ENCODE measurements at places on chromosomes 11 and 22.

DNA sequence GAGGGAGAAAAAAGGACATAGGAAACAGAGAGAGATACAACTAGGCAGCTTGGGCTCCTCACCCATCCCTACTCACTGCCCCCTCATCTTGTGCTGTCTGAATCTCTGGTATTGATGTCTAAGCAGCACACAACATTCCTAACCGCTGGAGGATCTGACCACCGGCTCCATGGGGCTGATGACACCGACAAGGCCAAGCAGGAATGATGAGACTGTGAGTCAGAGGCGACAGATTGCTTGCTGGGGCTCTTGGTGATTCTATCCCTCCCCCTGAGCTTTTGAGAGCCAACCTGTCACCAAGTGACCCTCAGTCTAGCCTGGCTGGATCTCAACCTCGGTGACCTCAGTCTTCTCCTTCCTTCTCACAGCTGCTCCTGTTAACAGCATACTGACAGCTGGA, 13.8 kb downstream of the PAMR1 start:
- no peak overlapping the region for H3K27ac ChIP-seq
- H3K4me3 ChIP-seq, result no peak overlapping the region

DNA sequence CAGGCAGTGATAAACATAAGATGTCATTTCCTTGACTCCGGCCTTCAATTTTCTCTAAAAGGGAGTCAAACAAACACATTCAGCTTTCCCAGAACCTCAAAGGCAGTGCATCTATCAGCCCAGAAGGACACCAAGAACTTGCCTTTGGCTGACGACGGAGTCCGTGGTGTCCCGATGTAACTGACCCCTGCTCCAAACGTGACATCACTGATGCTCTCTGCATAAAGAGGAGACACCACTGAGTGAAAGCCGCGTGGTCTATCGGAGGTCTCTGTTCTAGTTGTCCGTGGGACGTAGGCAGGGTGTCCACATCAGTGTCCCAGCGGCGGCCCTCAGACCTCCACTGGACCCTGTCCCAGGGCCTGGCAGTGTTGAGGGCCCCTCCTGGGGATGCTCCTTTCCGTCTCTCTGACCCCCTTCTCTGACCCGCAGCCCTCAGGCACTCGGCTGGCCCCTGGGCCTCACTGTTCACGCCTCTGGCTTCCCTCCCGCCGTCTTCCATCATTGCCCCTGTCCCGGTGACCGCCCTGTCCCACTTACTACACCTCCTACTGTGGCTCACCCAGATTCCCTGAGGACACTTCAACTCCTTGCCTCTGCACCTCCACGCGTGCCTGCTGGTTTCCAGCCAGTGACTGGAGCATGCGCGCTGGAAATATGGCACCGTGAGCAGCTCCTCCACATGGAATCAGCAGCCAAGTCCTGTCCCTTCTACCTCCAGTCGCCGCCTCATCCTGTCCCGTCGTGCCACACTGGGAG, 70.4 kb downstream of the NCAPD3 start:
- no peaks in the 10 kb centered on the region for H3K27me3 ChIP-seq
- H3K36me3 ChIP-seq, result peaks cover 59% of the 10 kb centered on the region
- no peak for DNase-seq
- H3K4me3 ChIP-seq, result no peak overlapping the region
- peaks cover 3% of the 10 kb centered on the region for H3K4me1 ChIP-seq

DNA sequence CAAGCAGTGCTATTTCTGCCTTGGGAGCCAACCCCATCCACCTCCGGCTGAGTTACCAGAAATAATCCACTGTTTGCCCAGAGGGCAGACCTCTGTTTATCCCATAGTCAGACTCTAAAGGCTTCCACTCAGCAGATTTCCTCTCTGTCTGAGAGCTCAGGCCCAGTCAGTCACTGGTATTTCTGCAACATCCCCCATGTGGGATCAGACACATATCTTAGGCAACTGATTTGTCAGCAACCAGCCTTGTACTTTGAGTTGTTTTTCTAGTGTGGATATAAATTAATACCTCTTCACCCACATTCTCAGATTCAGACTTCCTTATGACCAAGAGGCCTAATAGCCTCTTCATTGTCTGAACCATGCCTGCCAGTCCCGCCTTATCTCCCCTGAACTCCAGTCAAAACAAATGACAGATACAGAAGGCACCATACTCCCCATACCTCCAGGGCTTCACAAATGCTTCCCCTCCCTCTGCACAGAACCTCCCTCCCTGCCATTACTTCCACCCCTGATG, 193.6 kb downstream of the FAM76B start:
- H3K4me1 ChIP-seq, result no peaks in the 10 kb centered on the region
- H3K4me3 ChIP-seq, result no peak overlapping the region
- H3K27me3 ChIP-seq, result no peaks in the 10 kb centered on the region

GRCh38 chr11:1106387-1106786, 31.7 kb downstream of the MUC2 start:
- no peaks in the 10 kb centered on the region for H3K4me1 ChIP-seq
- DNase-seq, result no peak
- no peaks in the 10 kb centered on the region for H3K27me3 ChIP-seq
- no peak overlapping the region for H3K4me3 ChIP-seq

- no peaks in the 10 kb centered on the region for H3K27me3 ChIP-seq
- no peak for DNase-seq
- H3K4me3 ChIP-seq, result no peak overlapping the region
- H3K4me1 ChIP-seq, result peaks cover 17% of the 10 kb centered on the region
- H3K36me3 ChIP-seq, result no peaks in the 10 kb centered on the region
These were observed 78.4 kb upstream of the ANO1 start for GRCh38 chr11:69999721-70000120.

GRCh38 chr11:57761301-57762234, at the start of gene CTNND1:
Gene CTNND1 (plus strand): TSS chr11:57761802. CDS start chr11:57791479, 29,677 bp downstream.
- H3K27me3 ChIP-seq, result no peaks in the 10 kb centered on the region
- H3K27ac ChIP-seq, result peak within 1 kb of the TSS; percentile 87
- peak; percentile 68 for DNase-seq
- H3K4me1 ChIP-seq, result no peaks in the 10 kb centered on the region
- H3K36me3 ChIP-seq, result no peaks in the 10 kb centered on the region

- peaks cover 20% of the 10 kb centered on the region for H3K36me3 ChIP-seq
- no peak overlapping the region for H3K4me3 ChIP-seq
- no peaks in the 10 kb centered on the region for H3K4me1 ChIP-seq
- DNase-seq, result no peak
These were observed 228.6 kb downstream of the TBC1D22A start for GRCh38 chr22:46990937-46991550.

GRCh38 chr11:65919573-65920371, 546 bp downstream of the DRAP1 start:
- H3K4me3 ChIP-seq, result peak overlapping the region; percentile 88
- DNase-seq, result no peak
- peaks cover 20% of the 10 kb centered on the region for H3K36me3 ChIP-seq
- H3K4me1 ChIP-seq, result peaks cover 42% of the 10 kb centered on the region
- H3K27ac ChIP-seq, result peak overlapping the region; percentile 77
- no peaks in the 10 kb centered on the region for H3K27me3 ChIP-seq

- peak overlapping the region; percentile 99 for H3K27ac ChIP-seq
- no peaks in the 10 kb centered on the region for H3K27me3 ChIP-seq
- no peak overlapping the region for H3K4me3 ChIP-seq
- H3K36me3 ChIP-seq, result peaks cover 28% of the 10 kb centered on the region
- H3K4me1 ChIP-seq, result peaks cover 30% of the 10 kb centered on the region
These were observed 4.5 kb downstream of the FTH1 start for GRCh38 chr11:61963016-61963281.

GRCh38 chr22:39123751-39124581, 26.9 kb downstream of the APOBEC3H start:
- no peaks in the 10 kb centered on the region for H3K27me3 ChIP-seq
- no peaks in the 10 kb centered on the region for H3K36me3 ChIP-seq
- H3K27ac ChIP-seq, result no peak overlapping the region
- no peaks in the 10 kb centered on the region for H3K4me1 ChIP-seq
- H3K4me3 ChIP-seq, result no peak overlapping the region
- DNase-seq, result no peak

DNA sequence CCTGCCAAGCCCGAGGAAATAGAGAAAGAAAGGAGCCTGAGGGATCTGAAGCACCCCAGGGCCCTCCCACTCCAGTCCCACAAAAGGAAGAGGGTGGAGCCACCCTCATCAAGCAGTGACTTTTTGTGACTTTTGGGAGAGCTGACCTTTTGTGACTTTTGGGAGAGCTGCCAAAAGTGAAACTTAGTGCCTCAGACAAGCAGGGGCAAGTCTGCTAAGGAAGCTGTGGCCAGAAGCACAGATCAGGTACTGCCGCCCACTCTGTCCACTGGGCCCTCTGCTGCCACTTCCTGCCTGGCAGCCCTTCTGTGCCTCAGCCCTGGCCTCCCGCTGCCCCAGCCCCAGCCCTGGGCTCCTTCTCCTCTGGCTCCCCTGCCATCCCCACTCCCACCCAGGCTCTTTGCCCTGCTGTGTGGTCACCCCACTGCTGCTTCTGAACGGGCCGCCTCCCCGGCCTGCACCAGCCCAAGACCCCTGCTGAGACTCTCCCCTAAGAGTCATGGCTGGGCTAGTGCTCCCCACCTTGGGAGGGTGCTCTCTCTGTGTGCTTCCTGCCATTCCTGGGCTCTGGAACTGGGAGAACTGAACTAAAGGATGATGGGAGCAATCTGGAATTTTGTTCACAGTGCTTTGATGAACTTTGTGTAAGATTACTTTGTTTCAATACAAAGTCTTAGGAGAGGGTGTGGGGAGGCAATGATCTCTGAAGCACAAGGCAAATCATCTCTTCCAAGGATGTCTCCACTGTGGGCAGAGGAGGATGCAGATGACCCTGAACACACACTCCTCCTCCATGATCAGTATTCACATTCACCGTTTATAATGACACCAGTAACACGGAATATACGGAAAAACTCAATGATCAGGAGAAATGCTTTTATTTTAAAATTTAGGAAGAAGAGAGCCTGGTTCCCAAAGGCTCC, at the start of gene APOBEC3H:
Gene APOBEC3H (plus strand): TSS at position 147 of the 923 bp plus-strand sequence. CDS start 3,035 bp downstream, outside the sequence.
- H3K4me1 ChIP-seq, result no peaks in the 10 kb centered on the region
- H3K27me3 ChIP-seq, result no peaks in the 10 kb centered on the region
- H3K27ac ChIP-seq, result no peak within 1 kb of the TSS
- DNase-seq, result no peak
- no peaks in the 10 kb centered on the region for H3K36me3 ChIP-seq
- no peak within 1 kb of the TSS for H3K4me3 ChIP-seq

GRCh38 chr22:43860831-43861230, 1.5 kb downstream of the SULT4A1 start:
- no peak for DNase-seq
- no peaks in the 10 kb centered on the region for H3K36me3 ChIP-seq
- H3K4me1 ChIP-seq, result no peaks in the 10 kb centered on the region
- no peak overlapping the region for H3K4me3 ChIP-seq

GRCh38 chr11:69642913-69643632, 2.1 kb downstream of the CCND1 start:
- H3K27me3 ChIP-seq, result no peaks in the 10 kb centered on the region
- H3K27ac ChIP-seq, result peak overlapping the region; percentile 77
- peak overlapping the region; percentile 88 for H3K4me3 ChIP-seq
- no peak for DNase-seq

- no peaks in the 10 kb centered on the region for H3K4me1 ChIP-seq
- no peaks in the 10 kb centered on the region for H3K27me3 ChIP-seq
- peaks cover 69% of the 10 kb centered on the region for H3K36me3 ChIP-seq
- no peak overlapping the region for H3K27ac ChIP-seq
- no peak overlapping the region for H3K4me3 ChIP-seq
These were observed 45.4 kb upstream of the CARS1 start for GRCh38 chr11:3102641-3102921.

DNA sequence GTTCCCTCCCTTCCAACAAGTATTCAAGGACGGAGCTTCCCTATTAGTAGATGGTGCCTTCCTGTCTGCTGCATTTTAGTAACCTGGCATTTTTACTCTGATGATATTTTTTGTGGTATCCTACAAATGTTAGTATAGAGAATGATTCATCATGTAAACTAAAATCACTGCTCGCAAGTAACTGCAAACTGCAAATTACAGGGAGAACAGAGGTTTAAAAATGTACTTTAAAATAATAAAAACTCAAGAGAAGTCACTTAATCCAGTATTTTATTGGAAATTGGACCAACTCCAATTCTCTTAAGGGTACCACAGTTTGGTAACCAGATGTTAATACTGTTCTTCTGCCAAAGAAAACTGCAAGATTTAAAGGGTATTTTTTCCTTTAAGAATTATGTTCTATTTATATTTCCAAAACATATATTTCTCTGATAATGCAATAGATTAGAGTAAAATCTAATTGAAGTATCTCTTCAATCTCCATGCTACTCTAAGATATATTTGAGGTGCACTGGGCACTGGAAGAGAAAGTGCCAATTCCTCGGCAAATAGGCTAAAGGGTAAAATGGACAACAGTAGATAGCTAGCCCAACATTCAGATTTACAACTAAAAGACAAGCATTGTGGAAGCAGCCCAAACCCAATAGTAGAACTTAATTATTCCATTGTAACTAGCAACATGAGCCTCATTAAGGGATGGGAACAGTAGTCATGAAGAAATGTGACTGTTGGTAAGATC, 298.0 kb downstream of the TTC28 start:
- no peaks in the 10 kb centered on the region for H3K27me3 ChIP-seq
- H3K4me3 ChIP-seq, result no peak overlapping the region
- DNase-seq, result no peak
- peak overlapping the region; percentile 42 for H3K27ac ChIP-seq

DNA sequence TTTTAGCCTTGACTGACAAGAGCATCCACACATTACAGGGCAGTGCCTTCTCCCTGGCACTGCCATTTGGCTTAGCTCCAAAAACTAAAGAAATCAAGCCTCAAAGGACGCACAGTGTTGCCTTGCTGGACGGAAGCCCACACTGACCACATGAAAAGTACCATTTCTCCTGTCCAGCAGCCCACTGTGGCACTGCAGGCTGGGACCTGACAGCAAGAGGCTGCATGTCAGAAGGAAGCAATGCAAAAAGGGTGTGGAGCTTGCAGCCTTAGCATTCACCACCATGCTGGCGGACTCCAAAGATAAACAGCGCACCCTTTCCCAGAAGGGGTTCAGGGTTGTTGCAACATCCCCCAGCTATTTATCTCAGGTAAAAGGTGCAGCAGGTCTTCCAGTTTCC, 109.3 kb upstream of the BMAL1 start:
- no peak overlapping the region for H3K4me3 ChIP-seq
- no peak overlapping the region for H3K27ac ChIP-seq
- H3K36me3 ChIP-seq, result no peaks in the 10 kb centered on the region
- no peak for DNase-seq
- no peaks in the 10 kb centered on the region for H3K27me3 ChIP-seq

- no peak overlapping the region for H3K4me3 ChIP-seq
- no peaks in the 10 kb centered on the region for H3K4me1 ChIP-seq
- no peak overlapping the region for H3K27ac ChIP-seq
- H3K27me3 ChIP-seq, result no peaks in the 10 kb centered on the region
- no peak for DNase-seq
These were observed 10.0 kb downstream of the ZNF143 start for GRCh38 chr11:9470765-9471164.

GRCh38 chr11:116740741-116741140, 32.0 kb downstream of the BUD13 start:
- H3K4me1 ChIP-seq, result no peaks in the 10 kb centered on the region
- H3K4me3 ChIP-seq, result no peak overlapping the region
- DNase-seq, result no peak
- no peak overlapping the region for H3K27ac ChIP-seq
- H3K27me3 ChIP-seq, result no peaks in the 10 kb centered on the region

GRCh38 chr11:92854162-92854561, 115.3 kb upstream of the MTNR1B start:
- DNase-seq, result no peak
- no peak overlapping the region for H3K27ac ChIP-seq
- H3K36me3 ChIP-seq, result no peaks in the 10 kb centered on the region
- no peaks in the 10 kb centered on the region for H3K4me1 ChIP-seq
- H3K4me3 ChIP-seq, result no peak overlapping the region
- no peaks in the 10 kb centered on the region for H3K27me3 ChIP-seq
